ENCODE measurements at places on chromosomes 11 and 22.

DNA sequence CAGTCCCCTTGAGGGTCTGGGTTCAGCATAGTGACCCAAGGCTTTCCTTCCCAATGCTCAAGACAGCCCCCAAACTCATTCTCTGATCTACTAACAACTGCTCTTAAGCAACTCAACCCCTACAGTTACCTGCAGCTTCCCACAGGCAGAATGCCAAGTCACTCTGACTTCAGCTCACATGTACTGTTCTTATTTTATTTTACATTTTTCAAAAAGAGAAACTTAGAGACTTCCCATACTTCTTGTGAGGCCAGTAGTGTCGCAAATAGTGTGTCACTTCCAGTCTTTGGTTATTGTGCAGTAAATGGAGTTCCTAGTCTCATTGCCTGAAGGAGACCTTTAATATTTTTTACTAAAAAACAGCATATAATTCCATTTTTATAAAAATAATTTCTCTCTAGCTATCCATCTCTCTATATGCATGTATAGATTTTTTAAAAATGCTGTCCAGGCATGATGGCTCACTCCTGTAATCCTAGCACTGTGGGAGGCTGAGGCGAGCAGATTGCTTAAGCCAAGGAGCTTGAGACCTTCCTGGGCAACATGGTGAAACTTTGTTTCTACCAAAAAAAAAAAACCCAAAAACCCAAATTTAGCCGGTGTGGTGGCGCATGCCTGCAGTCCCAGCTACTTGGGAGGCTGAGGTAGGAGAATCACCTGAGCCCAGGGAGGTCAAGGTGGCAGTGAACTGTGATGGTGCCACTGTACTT lies 41.8 kb downstream of the ENTHD1 start:
- no peak for DNase-seq

GRCh38 chr11:56624661-56625110 lies 10.0 kb upstream of the OR5M1 start:
- DNase-seq, result no peak

GRCh38 chr11:7579361-7579791 lies 65.6 kb downstream of the PPFIBP2 start:
- no peak for DNase-seq

DNA sequence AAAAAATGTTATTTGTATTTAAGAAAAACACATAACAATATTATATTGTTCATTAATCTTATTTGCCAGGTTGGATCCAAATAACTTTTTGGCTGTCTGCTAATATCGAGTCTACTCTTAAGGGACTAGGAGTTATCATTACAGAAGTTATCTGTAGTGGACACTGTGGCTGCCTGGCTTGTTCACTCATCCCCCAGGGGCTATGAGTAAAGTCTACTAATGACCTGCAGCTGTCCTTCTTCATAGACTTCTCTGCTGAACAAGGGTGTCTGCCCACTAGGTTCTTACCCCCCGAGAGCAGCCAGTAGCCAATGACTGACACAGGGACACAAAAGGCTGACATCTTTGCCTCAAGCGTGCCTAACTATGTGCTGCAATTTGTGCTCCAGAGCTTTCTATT lies 69.7 kb downstream of the APIP start:
- DNase-seq, result no peak

DNA sequence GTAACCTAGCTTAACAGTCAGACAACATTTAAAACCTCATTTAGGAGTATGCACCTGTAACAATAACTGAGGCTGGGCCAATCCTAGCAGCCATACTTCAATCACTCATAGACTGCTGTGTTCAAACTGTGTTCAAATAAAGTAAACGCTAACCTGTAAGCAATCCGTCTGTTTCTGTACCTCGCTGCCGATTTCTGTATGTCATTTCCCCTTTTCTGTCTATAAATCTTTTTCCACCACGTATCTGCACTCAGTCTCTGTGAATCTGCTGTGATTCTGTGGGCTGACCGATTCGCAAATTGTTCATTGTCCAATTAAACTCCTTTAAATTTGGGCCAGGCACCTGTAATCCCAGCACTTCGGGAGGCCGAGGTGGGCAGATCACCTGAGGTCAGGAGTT lies 12.3 kb downstream of the APOBEC3H start:
- DNase-seq, result no peak

DNA sequence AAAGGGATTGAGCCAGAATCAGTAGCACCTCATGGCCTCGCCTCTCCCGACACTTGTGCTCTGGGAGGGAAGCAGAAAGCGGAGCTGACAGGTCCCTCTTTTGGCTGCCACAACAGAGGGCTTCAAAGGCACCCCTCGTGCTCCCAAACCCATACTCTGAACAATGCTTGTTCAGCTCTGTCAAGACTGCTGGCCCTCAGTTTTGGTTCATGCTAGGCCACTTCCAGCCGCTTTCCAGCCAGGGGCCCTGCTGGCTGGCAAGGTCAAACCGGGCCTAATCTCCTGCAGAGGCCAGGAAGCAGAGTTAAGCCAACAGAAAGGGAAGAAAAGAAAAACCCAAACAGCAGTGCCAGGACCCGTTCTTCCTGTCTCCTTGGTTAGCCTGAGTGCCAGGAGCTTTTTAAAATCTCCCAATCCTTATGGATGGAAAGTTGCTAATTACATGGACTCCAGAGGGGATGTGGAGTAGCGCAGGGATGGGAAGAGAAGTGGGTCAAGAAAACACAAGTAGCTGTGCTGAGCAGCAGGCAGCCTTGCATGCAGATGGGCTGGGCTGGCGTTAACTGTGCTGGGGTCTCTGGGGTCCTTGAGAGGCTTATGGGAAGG lies 150.6 kb downstream of the GRIK4 start:
- DNase-seq, result no peak

- DNase-seq, result no peak
These were observed 13.2 kb upstream of the FXYD2 start for GRCh38 chr11:117837791-117838190.

DNA sequence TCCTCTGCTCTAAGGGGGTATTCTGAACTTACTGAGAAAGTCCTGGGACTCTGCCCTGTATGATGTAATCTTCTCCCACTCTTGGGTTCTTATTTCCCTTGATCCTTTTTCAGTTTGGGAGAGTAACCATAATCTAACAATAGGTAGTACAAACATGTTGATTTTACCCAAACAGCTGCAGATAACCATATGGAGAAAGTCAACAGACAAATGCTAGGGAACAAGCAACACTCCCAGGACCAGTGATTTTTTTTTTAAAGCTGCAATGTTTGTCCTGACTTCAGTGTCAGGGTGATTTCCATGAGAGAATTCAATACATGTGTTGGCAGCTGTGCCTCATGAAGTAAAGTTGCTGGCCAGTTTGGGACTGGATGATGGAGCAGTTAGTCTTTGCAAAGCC lies 156.5 kb downstream of the FCHSD2 start:
- no peak for DNase-seq

DNA sequence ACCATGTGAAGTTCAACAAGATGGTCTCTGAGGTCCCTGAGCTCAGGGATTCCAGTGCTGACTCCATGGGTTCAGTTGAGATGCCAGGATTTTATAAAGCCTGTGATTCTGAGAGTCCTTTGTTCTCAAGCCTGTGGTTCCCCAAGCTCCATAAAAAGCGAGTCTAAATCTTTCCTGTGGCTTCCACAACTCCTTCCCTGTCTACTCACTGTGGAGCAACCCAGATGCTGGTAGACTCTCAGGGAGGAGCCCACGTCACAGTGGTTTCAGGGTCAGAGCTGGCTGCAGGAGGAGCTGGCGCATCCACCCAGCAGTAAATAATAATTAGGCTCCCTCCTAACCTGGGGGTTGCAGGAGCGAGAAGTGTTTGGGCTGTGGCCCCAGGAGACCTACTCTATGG lies 2.0 kb upstream of the RELT start:
- DNase-seq, result no peak

DNA sequence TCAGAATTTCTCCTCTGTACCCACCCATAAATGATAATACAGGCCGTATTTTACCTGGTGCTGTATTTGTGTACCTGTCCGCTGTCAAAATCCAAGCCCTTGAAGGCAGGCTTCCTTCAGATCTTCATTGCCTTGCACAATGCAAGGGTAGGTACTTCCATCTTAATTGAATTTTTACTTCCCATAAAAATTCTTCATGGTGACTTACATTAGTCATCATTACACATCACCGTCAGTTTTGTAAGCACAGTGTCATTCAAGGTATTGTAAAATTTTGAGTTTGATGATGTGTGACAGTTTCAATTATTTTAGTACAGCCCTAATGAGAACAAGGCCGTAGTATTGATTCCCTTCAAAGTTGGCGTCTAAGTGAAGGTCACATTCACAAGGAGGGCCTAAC lies 770 bp upstream of the TSG101 start:
- DNase-seq, result no peak

DNA sequence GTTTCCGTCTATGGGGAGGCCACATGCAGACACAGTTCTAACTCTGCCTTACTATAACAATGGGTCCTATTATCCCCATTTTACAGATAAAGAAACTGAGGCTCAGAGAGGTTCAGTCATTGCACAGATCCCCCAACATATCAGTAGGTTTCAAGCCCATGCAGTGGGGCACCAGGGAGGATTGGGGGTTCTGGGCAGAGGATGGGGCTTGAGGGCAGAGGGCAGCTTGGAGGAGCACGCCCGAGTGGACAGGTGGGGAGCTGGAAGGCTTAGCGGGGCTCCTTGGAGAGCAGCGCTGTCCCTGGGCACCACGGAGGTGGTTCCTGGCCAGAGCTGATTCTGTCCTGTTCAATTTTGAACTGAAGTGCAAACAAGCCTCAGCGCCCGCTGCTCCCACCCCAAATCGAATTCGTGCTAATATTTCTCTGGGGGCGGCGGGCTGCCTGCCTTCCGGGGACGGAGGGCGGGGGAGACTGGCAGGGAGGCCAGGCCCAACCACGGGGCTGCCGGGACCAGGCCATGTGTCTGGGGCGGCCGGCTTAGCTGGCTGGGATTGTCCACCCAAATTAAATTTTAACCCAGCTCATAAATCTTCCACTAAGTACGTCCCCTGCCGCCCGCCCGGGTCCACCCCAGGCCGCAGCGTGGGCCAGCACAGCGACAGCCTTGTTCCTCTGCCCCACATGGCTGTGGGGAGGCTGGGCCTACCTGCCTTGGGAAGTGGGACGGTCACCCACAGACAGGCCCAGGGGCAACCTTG lies 49.4 kb downstream of the FLRT1 start:
- no peak for DNase-seq

GRCh38 chr11:72764503-72764902 lies 12.3 kb upstream of the ARAP1 start:
- no peak for DNase-seq

- DNase-seq, result peak; percentile 56
These were observed 15.8 kb downstream of the BLID start for GRCh38 chr11:122100037-122100755.

DNA sequence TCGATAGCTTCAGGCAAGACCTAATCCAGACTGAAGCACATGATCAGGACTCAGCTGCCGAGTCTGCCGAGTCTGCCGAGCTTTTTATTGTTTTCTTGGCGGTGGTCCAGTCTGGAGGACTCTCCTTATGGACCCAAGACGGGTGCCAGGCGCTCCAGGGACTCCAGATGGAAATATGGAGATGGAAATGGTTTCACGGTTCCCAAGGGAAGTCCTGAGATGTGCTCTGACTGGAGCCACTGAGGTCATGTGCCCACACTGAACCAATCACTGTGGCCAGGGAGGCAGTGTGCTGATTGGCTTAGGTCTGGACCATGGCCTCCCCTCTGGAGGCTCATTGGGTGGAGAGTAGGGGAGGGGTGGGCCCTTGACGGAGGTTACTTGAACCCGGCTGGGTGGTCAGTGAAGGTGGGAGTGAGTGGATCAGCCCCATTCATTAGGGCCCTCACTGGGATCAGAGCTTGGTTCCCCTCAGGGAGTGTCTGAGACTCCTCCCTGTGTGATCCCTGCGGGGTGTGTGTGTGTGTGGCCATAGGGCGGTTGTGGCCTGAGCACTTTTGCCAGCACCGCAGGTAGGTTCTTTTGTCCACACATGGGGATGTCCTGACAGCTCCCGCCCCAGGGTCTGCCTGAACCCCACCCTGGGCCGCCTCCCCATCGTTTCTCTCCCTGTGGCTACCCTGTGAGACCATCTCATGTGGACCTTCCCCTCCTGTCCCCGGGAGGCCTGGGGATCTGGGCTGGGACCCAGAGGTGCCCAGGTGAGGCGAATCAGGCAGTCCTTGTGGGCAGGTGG lies 14.0 kb downstream of the RPS6KA4 start:
- peak; percentile 62 for DNase-seq

DNA sequence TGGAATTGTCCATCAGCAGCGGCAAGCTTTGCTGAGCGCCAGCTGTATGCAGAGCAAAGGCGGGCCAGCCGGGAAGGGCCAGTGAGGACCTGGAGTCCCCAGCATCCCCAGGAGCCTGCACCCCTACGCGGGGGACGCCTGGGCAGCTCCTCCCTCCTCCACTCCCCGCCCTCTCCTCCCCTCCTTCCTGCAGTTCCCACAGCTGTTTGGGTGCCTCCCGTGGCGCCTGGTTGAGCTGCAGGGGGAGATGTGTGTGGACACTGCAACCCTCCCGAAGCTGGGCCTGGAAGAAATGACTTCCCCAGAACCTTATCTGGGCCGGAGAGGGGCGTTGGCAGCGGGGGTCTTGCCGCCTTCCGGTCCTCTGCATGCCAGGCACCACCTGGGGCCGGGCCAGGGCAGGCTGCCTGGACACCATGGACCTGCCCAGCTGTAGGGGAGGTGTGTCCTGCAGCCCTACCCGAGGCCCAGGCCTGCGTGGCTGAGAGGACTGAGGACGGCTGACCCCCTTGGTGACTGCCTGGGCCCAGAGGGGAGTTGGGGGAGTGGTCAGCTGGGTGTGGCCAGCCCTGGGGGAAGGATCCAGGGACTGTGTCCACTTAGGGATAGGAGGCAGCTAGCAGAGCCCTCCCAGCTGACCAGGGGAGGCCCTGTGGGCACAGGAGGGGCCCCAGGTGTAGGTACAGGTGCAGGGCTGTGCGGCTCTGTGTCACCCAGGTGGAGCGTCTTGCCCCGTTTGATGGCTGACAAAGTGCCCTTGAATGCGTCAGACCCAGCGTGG lies 16.8 kb upstream of the MUC6 start:
- no peak for DNase-seq

DNA sequence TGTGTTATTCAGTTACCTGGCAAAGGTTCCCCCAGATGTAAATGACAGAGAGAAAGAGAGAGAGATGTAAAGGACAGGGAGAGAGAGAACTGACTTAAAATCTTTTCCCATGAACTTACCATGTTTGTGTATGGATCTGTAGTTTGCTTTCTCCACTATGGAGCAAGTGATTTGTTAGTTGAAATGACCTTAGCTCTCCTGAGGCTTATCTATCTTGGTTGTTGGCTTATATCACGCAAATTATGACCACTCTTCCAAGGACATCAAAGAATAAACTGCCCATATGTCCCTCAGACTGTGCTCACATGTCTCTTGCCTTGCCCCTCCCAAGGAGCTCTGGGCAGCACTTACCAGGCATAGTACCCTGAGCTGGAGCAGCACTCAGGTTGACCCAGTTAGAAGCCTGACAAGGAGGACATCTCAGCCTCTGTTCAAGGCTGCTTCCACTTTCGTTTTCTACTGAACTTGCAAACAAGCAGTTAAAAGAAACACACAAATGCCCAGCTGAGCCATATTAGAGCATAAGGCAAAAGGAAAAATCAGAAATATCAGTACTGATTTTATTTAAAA lies 95.3 kb upstream of the RCN1 start:
- no peak for DNase-seq

- DNase-seq, result no peak
These were observed 323 bp upstream of the PANX1 start for GRCh38 chr11:94128291-94128745.

- DNase-seq, result no peak
These were observed 13.1 kb downstream of the IFT27 start for GRCh38 chr22:36762687-36763260.
